ENCODE measurements at places on chromosomes 4 and X.
A peak's percentile ranks its signal among the peaks of the same experiment; 100 is the strongest.

DNA sequence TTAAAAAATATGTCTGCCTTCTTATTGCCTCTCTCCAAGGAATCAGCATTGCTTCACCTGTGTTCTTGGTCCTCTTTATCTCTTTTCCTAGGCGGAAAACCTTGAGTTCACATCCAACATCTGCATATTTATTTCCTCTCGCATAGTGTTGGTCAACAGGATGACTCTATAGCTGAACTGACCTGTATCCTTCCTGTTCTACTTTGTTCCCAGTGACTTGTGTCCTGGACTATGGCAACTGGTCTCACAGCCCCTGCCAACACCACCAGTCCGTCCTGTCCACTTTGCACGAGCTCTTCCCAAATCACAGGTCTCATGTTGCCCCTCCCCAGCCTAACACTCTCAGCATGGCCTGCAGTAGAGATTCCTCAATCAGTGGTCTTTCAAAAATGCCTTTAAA lies 2.0 kb downstream of the DIPK2B start:
- DNase-seq, result no peak

DNA sequence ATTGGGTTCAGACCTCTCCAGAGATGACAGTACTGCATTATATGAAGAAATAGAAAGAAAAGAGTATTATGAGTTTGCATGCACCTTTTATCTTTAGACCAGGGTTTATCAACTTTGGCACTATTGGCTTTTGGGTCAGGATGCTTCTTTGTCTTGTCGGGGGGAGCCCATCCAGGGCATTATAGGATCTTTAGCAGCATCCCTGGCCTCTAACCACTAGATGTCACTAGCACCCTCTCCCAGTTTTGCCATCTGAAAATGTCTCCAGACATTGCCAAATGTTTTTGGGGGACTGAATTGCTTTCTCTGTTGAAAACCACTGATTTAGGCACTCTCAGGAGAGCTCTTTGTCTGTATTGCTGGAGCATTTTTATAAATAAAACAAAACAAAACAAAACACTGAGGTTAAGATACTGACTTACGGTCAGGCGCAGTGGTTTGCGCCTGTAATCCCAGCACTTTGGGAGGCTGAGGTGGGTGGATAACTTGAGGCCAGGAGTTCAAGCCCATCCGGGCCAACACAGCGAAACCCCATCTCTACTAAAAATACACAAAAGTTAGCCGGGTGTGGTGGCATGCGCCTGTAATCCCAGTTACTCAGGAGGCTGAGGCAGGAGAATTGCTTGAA lies 23.6 kb downstream of the CA5B start:
- no peak for DNase-seq

GRCh38 chr4:3851211-3851610 lies 85.0 kb downstream of the ADRA2C start:
- no peak for DNase-seq

GRCh38 chrX:119948381-119948780 lies 4.8 kb upstream of the NKAP start:
- DNase-seq, result no peak

GRCh38 chr4:151361126-151361525 lies 35.7 kb upstream of the SH3D19 start:
- no peak for DNase-seq

DNA sequence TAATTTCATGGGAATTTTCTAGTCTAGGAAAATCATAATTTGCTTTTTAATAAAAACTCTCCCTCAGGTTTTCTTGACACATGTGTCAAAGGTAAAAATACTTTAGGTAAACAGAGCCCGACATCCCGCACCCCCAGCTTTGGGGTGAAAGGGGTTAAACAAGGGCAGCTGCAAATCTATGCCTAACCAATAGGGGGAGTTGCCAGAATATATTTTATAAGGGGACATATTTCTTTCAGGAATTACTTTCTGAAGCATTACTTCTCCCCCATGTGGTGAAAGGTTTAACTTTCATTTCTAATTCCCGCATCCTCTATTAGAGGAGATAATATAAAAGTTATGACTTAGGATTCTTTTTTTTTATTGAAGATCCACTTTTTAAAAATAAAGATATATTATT lies 53.9 kb upstream of the HEPH start:
- no peak for DNase-seq

DNA sequence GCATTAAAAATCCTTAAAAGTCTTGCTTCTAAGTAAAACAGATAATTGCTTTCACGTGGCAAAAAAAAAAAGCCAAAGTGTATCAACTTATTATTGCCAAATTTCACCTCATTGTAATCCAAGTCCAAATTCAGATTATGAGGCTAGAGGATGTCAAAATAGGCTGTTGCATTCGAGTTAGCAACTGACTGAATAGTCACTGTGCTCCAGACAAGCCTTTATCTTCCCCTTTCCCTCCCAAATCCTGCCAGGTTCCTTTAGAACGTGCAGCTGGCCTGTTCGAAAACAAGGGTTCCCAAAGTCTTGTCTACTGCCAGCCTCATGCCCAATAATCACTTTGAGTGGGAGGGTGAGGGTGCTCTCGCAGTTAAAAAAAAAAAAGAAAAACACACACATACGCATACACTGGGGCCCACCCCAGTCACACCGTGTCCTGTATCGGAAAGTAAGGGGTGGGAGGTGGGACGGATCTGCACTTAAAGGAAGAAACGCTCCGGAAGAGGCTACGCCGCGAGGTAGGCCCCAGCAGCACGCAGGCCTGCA lies 603 bp downstream of the MAD2L1 start:
- no peak for DNase-seq

GRCh38 chr4:142248946-142249345 lies 597.2 kb downstream of the INPP4B start:
- DNase-seq, result no peak

- DNase-seq, result peak; percentile 11
These were observed 223.4 kb downstream of the BCOR start for GRCh38 chrX:39874202-39874816.

- DNase-seq, result no peak
These were observed 61.2 kb downstream of the HMGB2 start for GRCh38 chr4:173272996-173273395.

DNA sequence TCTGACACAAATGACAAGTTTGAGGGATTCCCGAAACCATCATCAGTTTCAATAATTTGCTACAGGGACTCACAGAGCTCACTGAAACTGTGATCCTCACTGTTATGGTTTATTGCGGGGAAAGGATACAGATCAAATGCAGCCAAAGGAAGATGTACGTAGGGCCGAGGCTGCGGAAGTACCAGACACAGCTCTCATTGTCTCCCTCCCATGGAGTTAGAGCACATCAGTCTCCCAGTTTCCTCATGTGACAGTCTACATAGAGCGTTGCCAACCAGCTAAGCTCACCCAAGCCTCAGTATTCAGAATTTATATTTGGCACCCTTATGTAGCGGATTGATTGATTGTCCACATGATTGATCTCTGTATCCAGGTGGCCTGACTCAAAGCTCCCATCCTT lies 137.8 kb upstream of the TENM3 start:
- no peak for DNase-seq

- DNase-seq, result no peak
These were observed 228.8 kb downstream of the ADGRL3 start for GRCh38 chr4:61428950-61429349.

DNA sequence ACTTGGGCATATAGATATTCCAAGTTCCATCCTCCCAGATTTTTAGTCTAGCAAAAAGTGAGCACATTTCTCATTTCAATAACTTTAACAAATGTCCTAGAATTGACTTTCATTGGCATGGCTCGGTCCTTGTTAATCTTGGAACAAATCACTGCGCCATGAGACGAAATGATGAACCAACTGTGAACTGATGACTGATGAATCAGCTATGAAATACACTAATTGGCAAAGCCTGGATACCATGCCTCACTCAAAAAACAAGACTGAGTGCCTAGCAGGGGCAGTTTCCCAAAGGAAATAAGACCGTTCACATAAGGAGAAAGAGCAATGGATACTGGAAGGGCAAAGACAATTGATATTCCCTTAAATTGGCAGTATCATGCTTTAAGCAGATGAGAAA lies 248.6 kb upstream of the VEGFC start:
- DNase-seq, result no peak

- DNase-seq, result no peak
These were observed 41.5 kb downstream of the REELD1 start for GRCh38 chr4:146255874-146256273.

DNA sequence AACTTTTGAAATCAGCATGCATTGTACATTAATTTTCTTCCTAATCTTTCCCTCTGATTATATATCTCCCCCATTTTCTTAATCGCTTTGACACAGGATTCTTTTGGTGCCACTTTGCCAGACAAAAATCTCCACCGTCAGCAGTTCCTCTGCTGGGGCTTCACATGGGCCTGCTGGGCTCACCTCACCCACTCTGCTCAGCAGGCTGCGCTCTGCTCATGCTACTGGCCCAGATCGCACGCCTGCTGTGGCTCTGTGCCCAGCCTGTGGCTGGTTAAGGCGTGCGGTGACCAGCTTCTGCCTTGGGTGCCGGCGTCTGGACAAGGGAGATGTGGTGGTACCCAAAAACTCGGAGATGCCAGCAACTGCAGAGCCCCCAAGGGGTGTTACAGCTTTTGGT lies 31.1 kb downstream of the UCHL1 start:
- no peak for DNase-seq

DNA sequence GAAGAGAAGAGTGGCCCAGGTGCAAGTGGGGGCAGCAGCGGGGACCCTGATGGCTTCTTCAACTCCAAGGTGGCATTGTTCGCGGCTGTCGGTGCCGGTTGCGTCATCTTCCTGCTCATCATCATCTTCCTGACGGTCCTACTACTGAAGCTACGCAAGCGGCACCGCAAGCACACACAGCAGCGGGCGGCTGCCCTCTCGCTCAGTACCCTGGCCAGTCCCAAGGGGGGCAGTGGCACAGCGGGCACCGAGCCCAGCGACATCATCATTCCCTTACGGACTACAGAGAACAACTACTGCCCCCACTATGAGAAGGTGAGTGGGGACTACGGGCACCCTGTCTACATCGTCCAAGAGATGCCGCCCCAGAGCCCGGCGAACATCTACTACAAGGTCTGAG lies 11.4 kb downstream of the EFNB1 start:
- DNase-seq, result no peak

DNA sequence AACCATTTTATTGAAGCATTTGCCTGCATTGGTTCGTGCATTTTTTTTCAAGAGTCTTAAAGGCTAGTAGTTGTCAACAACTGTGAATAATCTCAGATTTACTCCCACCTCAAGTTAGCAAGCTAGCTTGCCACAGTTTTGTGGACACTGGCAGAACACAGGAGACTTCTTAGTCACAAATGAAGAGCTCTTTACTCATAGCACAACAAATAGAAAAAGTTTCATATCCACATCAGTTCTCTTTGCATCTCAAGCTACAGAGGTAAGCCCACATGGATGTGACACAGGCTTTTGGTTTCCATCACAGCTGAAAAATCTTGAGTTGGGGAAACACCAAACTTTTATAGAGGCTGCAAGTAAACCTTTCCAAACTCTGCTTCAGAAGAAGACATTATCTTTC lies 2315.7 kb upstream of the TENM3 start:
- no peak for DNase-seq

- DNase-seq, result no peak
These were observed 1738.8 kb upstream of the IGFBP7 start for GRCh38 chr4:58849026-58849425.

- DNase-seq, result no peak
These were observed 44.1 kb upstream of the PRKX start for GRCh38 chrX:3757510-3758025.

DNA sequence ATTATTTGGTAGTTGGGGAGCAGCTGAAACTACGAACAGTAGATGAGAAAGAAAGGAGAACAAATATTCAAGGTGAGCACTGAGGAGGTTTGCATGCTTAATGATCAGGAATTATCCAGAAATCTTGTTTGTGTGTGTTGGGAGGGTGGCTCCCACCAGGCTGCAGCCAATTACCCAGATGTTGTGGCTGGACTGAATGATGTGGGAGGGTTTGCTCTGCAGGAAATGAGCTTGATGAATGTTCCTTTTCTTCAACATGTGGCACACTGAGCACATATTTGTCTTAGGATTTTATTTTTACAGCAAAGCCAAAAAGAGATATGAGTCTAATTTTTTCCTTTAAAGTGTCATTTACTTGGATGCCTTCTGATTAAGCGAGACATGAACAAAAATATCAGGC lies 48.3 kb upstream of the AMOT start:
- no peak for DNase-seq

Measured in stimulated activated CD8-positive, alpha-beta memory T cell treated with anti-CD3 and anti-CD28 coated beads, Interleukin-12 subunit alpha, Interleukin-12 subunit beta, amount 100 ng/mL, for 4 hours (primary cell).